NCI-H460 (cell line): ENCODE measurements at places on chromosomes 2 and 18. TPM values are rescaled to one million over a fixed set of nuclear protein-coding genes. Genes with fewer than 3 reads are reported as not detected.

GRCh38 chr2:143802871-143803650, 673.8 kb downstream of the ARHGAP15 start:
- no peak for DNase-seq

- no peak for DNase-seq
Measured at GRCh38 chr2:177038787-177039484, 173.7 kb upstream of the HNRNPA3 start.

Gene CABLES1
- 3.2 and 3.5 TPM in 2 replicates for total RNA-seq

Gene VWC2L
- total RNA-seq = not detected in 2 replicates

- no peak for DNase-seq
Measured at GRCh38 chr2:1848599-1848995, 104.3 kb upstream of the PXDN start.

- no peak for DNase-seq
Measured at GRCh38 chr18:75206452-75207309, 2.3 kb downstream of the PTGR3 start.

GRCh38 chr18:48948112-48949049, 2.4 kb downstream of the SMAD7 start:
- no peak for DNase-seq

Gene SLC19A3
- 9.7 and 12.3 TPM in 2 replicates for total RNA-seq

GRCh38 chr2:226450141-226450540, 349.5 kb downstream of the IRS1 start:
- DNase-seq = no peak

- DNase-seq = no peak
Measured at GRCh38 chr2:237734905-237735623, 63.5 kb upstream of the RBM44 start.
